ENCODE measurements at places on chromosomes 11 and 22.

DNA sequence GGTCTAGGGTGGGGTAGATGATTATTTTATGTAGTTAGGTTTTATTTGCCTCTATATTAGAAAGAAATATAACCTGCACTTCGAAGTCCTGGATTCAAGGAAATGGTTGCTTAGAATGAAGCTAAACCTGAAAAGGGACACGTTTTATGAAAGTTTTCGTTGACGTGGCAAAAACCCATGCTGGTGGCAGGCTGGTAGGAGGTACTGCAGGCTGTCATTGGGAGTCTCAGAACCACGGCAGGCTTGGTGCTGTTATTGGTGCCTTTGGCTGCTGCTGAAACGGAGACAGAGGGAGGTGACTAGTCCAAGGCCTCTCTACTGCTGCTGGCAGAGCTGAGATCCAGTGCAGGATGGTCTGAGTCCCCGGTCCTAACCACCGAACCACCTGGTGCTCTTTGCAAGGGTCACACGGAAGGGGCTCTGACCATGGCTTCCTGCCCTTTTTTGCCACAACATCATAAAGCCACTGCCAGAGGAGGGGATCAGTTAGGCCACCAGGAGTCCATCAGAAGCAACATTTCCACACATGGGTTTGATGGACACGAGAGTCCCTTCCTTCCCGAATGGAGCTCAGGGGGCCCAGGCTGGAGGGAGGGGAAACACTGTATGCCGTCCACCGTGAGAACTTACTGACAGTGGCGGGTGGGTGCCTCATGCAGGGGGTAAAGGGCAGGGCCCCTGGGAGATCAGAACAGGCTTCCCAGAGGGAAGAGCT, 13.4 kb downstream of the CSF2RB start:
- no peak for DNase-seq

DNA sequence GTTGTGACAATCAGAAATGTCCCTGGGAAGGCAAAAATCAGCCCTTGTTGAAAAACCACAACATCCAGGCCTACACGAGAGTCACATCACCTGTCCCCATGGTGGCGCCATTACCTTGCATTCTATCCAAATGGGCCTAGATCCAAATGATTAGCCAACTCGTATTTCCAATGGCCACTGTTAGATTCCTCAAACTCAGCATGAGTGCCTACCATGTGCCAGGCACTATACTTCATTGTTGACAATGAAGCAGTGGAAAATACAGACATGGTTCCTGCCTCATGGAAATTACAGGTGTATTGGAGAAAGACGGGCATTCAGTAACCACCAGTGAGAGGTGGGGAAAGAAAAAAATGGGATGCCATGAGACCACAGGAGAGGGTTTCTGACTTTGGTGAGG, 29.8 kb upstream of the CREB3L1 start:
- DNase-seq = no peak

GRCh38 chr11:12503039-12503484, 125.7 kb downstream of the PARVA start:
- no peak for DNase-seq

GRCh38 chr11:95788921-95789505, 569 bp downstream of the FAM76B start:
- peak; percentile 49 for DNase-seq

- no peak for DNase-seq
Observed at GRCh38 chr22:23203452-23204124, 23.3 kb downstream of the BCR start.

DNA sequence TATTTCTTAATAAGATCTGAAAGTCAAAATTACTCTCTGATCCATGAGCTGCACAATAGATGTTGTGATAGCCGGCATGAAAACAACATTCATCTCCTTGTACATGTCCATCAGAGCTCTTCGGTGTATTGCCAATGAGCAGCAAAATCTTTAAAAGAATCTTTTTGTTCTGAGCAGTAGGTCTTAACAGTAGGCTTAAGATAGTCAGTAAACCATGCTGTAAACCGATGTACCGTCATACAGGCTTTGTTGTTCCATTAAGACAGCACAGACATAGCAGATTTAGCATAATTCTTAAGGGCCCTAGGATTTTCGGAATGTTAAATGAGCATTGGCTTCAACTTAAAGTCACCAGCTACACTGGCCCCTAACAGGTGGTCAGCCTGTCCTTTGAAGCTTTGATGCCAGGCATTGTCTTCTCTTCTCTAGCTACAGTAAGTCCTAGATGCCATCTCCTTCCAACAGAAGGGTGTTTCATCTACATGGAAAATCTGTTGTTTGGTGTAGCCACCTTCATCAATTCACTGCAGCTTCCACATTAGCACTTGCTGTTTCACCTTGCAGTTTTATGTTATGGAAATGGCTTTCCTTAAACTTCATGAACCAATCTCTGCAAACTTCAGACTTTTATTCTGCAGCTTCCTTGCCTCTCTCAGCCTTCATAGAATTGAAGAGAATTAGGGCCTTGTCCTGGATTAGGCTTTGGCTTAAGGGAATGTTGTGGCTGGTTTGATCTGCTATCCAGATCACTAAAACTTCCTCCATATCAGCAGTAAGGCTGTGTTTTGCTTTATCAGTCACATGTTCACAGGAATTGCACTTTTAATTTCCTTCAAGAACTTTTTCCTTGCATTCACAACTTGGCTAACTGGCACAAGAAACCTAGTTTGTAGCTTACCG, 28.4 kb downstream of the RRP8 start:
- no peak for DNase-seq
